EH (cell line): ENCODE measurements at places on chromosomes 7 and 10.

DNA sequence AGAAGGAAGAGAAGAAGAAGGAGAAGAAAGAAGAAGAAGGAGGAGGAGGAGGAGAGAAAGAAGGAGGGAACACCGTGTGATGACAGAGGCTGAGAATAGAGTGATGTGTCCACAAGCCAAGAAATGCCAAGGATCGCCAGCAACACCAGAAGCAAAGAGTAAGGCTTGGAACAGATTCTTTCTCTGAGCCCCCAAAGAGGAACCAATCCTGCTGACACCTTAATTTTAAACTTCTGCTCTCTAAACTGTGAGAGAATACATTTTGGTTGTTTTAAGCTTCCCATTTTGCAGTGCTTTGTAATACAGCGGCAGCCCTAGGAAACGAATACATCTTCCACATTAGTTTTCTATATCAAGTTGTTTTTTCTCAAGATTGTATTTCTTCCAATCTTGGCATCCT lies 13.9 kb upstream of the WNT8B start:
- no peak for DNase-seq

- no peak for DNase-seq
These were observed 17.6 kb downstream of the ANXA11 start for GRCh38 chr10:80187465-80188409.

GRCh38 chr10:47361293-47361692 lies 13.1 kb downstream of the RBP3 start:
- DNase-seq, result peak; percentile 36

GRCh38 chr7:150345012-150345411 lies 3.6 kb upstream of the RARRES2 start:
- DNase-seq, result no peak

- no peak for DNase-seq
These were observed 78.4 kb upstream of the AFAP1L2 start for GRCh38 chr10:114482480-114483304.

- no peak for DNase-seq
These were observed 3.3 kb upstream of the CDCA7L start for GRCh38 chr7:21948887-21949540.

GRCh38 chr7:128036226-128036940 lies 5.1 kb upstream of the LRRC4 start:
- no peak for DNase-seq

- peak; percentile 91 for DNase-seq
These were observed 8.0 kb downstream of the KLF6 start for GRCh38 chr10:3776796-3777571.

- no peak for DNase-seq
These were observed 36.1 kb upstream of the ZNF736 start for GRCh38 chr7:64277630-64278029.

GRCh38 chr10:110512461-110513187 lies 14.9 kb downstream of the DUSP5 start:
- DNase-seq, result peak; percentile 92

GRCh38 chr10:32112055-32112454 lies 55.8 kb upstream of the KIF5B start:
- DNase-seq, result peak; percentile 94
